ENCODE measurements at places on chromosomes 1 and 21.

DNA sequence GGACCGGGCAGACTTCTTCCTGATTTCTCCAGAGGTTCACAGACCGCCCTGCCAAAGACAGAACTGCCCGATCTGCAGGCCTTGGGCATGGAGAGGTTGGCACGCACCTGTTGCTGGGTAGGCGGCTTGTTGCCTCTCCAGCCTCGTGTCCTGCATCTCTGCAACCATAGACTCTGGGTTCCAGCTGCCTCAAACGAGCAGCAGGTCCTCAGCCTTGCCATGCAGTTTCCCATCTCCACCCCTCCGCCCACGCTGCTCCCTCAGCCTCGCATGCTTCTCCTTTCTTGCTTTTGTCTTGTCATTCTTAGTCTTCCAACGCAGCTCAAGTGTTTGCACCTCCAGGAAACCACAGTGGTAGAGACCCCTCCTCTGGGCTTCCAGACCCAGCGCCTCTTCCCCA, 126.2 kb downstream of the LACTBL1 start:
- no peak for DNase-seq

- DNase-seq = no peak
These were observed 8.6 kb downstream of the AIM2 start for GRCh38 chr1:159067699-159068621.

GRCh38 chr1:186498071-186498470, 37.2 kb upstream of the PDC start:
- DNase-seq = no peak

- DNase-seq = no peak
These were observed 40.1 kb upstream of the GPR88 start for GRCh38 chr1:100497796-100498195.

Data from AG08395 (cell line).